Progenitor cell of endocrine pancreas (in vitro differentiated cells): ENCODE measurements at places on chromosomes 3 and 15.

DNA sequence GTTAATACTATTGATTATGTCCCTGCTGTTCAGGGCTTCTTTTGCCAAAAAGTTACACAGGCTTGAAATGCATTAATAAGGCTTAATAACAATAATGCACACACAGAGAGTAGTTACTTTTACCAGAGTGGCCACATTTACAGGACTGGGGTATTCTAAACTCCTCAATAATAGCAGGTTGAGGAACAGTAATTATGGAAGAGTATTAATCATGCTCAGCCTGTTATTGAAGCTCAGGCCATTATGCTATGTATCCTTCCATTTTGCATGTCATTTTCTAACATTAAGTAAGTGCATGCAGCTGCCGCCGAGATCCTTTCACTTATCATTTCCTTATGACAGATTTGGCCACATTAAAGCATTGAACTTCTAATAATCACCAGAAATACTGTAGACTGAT is 5.7 kb downstream of the ARRDC4 start:
- no peak for DNase-seq

DNA sequence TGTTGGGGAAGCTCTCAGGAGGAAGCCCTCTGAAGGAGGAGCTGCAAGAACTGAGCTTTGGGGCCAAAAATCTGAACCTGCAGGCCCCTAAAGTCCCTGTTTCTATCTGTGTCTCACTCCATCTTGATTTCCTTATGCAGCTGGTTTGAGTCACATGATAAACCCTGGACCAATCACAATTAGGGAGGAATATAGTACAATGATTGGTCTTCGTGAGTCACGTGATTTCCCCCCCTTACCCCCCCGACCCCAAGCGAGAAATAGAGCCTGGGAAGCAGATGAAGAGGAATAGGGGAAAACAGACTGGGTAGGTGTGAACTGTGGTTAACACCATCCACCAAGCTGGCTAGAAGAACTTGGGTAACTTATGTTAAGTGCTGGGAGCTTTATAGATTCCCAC is 12.9 kb downstream of the CRABP1 start:
- no peak for DNase-seq

DNA sequence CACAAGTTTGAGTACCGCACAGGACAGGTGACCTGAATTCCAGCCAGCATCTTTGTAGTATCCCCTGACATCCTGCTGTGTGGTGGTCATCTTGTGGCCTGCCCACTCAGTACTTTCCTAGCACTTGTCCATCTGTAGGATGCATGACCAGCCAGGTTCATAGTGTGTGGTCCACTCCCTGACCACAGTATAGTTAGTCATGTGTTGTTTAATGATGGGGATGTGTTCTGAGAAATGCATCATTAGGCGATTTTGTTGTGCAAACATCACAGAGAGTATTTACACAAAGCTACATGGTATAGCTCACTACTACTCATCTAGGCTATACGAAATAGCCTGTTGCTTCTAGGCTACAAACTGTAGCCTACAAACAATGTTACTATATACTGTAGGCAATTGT is 16.9 kb upstream of the RBPMS2 start:
- DNase-seq = no peak

DNA sequence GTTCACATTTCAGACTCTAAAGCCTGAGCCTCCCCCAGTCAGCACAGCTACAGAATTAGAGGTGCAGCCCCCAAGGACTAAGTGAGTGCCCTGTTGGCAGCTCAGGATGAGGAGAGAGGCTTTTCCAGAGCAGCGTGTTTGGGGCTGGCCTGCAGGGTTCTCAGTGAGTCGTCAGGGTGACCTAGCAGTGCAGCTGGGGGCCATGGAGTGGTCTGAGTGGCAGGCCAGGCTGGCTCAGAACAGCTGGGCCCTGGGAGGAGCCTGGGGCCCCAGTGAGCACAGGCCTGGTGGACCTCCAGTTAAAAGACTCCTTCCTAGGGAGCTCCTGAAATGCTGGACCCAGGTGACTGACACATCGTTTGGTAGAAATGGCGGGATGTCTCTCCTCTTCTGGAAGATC is 108.3 kb downstream of the SLC49A4 start:
- DNase-seq = no peak

- no peak for DNase-seq
Measured at GRCh38 chr3:144893980-144894379, 922.4 kb downstream of the DIPK2A start.

DNA sequence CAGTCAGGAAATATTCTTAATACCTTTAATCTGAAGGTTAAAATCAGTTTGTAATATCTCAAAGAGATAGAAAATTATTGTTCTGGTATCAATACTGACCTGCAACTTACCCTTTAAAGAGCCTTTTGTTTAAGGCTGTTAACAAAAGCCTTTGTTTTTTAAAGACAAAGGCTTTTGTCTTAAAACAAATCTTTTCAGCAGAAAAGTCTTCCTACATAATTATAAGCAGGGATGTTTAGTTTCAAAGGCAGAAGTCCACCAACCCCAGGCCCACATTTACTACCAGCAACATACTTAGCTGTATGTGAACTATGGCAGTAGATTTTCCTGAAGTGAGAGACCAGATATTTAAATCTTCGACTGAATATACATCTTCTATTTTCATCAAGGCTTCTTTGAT is 36.2 kb downstream of the SLC30A4 start:
- no peak for DNase-seq

- no peak for DNase-seq
Measured at GRCh38 chr3:97942801-97943546, 29.3 kb downstream of the RIOX2 start.

- DNase-seq = no peak
Measured at GRCh38 chr3:38121832-38122461, 15.0 kb downstream of the ACAA1 start.

DNA sequence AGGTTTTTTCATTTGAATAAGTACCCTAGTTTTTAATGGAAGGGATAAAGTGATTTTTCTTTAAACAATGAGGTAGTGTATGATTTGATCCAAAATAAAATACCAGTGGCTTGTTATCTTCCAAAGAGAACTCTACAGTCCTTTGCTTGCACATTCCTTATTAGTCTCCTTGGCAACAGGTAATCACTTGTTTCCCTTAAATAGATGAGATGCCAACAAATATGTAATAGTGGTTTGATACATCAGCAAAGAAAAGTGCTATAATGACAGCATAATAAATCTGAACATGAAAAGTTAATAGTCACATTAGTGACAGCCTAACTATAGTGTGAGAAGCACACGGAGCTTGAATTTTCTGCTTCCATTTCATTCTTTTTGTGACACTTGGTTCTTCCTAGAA is 360.2 kb downstream of the ZNF385D start:
- no peak for DNase-seq

- no peak for DNase-seq
Measured at GRCh38 chr3:100047455-100048141, 66.7 kb downstream of the FILIP1L start.

GRCh38 chr3:171306631-171307030 is 153.6 kb downstream of the TNIK start:
- no peak for DNase-seq

DNA sequence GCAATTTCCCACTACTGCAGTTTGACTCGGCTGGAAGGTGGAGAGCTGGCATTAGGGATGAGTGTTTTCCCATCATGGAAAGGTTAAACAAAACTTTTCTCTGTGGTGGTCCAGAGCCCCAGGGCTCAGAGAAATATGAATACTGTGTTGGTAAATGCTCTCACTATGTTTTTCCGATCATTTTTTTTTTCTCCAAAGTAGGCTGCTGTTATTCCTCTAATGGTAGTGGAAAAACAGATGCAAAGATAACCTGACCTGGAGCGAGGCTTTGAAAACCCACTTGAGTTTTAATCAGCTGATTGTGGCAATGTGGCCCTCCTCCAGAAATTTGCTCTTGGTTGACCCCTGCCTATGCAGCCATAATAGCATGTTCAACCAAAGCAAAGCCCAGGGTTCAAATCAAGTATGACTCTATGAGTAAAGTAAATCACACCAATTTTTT is 320.8 kb upstream of the CTNNB1 start:
- DNase-seq = no peak

- DNase-seq = no peak
Measured at GRCh38 chr3:16372362-16373292, 107.6 kb downstream of the OXNAD1 start.

- DNase-seq = no peak
Measured at GRCh38 chr3:113259196-113259595, 47.8 kb downstream of the BOC start.

- no peak for DNase-seq
Measured at GRCh38 chr3:55854494-55854893, 367.4 kb upstream of the WNT5A start.

DNA sequence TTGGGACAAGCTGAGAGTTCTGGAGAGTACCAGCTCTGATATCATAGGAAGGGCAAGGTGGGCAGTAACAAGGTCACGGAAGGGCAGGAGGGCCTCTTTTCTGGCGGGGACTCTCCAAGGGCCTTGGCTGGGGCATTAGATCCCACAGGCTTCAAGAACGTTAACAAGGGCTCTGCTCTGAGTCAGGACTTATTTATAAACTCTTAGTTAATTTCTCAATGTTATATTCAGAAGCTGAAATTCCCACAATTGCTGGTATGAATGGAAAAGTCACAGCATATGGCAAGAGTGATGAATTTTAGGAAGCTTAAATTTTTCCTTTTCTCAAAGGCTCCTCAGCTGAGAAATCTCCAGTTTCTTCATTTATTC is 320.2 kb upstream of the TBC1D5 start:
- no peak for DNase-seq

- DNase-seq = no peak
Measured at GRCh38 chr3:4174791-4175190, 128.4 kb upstream of the SETMAR start.

DNA sequence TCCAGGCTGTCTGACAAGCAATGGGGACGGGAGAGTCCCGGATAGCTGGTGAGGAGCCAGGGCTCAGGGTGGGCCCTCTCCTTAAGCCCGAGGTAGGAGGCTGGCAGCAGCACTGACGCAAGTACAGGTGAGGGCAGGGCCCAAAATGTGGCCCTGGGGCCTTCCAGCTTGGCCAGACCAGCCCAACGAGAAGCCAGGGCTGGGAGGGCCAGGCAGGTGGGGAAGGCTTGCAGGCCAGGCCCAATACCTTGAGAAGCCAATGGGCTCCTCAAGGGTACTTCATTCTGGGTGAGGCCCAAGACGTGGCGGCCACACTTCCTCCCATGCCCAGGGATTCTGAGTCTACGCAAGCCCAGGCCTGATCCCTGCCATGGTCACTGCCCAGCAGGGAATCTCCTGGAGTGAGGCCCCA is 37.2 kb downstream of the AMOTL2 start:
- no peak for DNase-seq

GRCh38 chr3:189188466-189188865 is 16.7 kb downstream of the TPRG1 start:
- no peak for DNase-seq

DNA sequence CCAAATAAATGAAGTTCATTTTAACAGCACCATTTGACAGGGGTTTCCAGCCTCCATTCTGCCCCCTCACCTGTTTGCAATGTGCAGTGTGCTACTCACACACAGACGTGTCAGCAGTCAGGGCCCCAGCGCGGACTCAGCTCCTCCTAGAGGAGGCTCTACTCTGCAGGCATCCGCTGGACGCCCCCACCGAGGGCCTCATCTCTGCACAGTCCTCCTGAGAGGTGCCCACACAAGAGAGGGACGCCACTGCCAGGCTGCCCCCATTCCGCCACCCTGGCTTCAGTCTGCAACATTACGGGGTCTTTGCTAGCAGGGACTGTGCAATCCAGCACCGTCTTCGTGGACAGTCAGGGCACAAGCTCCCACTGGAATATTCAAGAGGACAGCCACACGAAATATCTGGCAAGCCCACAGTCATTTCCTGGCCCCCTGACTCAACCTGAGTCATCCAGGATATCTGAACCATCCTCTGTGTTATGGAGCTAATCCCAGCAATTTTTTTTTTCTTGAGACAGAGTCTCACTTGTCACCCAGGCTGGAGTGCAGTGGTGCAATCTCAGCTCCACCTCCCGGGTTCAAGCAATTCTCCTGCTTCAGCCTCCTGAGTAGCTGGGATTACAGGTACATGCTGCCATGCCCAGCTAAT is 255.0 kb downstream of the OCA2 start:
- DNase-seq = no peak

- DNase-seq = no peak
Measured at GRCh38 chr3:157436583-157437291, at the start of gene PTX3. TSS of gene PTX3 (plus strand) at chr3:157436850. CDS start at chr3:157436934, 84 bp downstream.

DNA sequence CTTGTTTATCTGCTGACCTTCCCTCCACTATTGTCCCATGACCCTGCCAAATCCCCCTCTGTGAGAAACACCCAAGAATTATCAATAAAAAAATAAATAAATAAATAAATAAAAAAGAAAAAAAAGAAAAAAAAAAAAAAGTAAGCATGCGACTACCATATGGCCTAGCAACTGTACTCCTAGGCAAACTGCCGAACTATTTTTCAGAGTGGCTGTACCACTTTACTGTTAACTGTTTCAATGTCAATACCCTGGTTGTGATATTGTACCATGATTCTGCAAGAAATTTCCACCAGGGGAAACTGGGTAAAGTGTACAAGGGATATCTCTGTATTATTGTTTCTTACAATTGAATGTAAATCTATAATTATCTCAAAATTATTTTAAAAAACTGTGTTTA is 41.3 kb upstream of the MAP4 start:
- no peak for DNase-seq

DNA sequence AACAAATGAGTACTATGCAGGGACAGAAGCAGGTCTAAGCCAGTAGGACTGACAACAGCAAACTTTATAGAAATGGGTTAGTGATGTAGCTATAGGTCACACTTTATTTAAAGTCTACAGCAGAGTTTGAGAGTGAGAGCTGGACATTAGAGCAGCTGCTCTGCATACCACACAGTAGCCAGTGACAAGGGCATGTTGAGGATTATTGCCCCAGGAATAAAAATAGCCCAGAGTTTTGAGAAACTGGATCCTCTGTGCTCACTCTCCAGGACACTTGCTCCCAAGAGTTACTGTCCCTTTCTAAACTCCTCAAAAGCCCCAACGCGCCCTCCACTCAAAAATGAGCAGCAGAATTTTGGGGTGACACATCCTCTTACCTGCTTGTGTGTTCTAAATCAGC is 21.1 kb downstream of the LRTM1 start:
- no peak for DNase-seq

DNA sequence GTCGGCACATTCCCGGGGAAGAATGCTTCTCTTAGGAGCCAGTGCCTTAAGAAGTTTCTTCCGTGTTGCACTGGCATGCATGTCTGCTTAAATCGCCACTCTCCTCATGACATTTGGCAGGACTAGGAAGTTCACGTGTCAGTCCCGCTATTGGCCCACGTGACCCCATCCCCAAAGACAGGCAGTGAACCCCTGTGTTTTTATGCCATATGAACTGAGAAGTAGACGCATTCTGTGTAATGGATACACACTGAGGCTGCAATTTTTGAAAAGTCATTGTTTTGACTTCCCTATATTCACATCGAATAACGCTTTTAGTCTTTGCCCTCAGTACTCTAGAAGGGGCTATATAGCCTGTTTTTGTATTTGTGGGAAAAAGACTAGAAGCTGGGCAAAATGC is 125.6 kb upstream of the TBL1XR1 start:
- no peak for DNase-seq
